ENCODE measurements at places on chromosomes 2 and 18. TPM values are rescaled to one million over a fixed set of nuclear protein-coding genes. Genes with fewer than 3 reads are reported as not detected.

WIPF1 gene
- total RNA-seq: 107 TPM

DNA sequence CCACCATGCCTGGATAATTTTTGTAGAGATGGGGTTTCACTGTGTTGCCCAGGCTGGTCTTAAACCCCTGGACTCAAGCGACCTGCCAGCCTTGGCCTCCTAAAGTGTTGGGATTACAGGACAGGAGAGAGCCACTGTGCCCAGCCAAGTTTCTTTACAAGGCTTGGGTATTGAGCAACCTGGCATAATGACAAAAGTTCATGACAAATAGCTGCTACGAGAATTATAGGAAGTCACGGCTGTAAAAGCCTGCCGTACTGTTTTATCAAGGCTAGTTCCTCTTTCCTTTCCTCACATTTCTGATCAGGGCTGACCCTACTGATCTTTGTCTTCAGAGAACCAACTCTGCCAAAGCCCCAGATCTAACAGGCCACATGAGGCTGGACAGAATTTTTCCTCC is 490.4 kb upstream of the SPRED2 start:
- DNase-seq: no peak

- no peak for DNase-seq
These were observed 1159.4 kb downstream of the DSC3 start for GRCh38 chr18:29883114-29883513.

- DNase-seq: no peak
These were observed 65.4 kb downstream of the CRACDL start for GRCh38 chr2:98870516-98871158.
